Activated effector memory CD4-positive, alpha-beta T cell treated with Interleukin-2 at 50 U/mL for 16 hours (primary cell): ENCODE measurements at places on chromosomes 2 and 18.

GRCh38 chr2:20348542-20348941 is 2.1 kb downstream of the PUM2 start:
- DNase-seq = no peak

- no peak for DNase-seq
These were observed 165.4 kb downstream of the MYCN start for GRCh38 chr2:16105669-16106281.

GRCh38 chr2:176453784-176454183 is 184.5 kb downstream of the MTX2 start:
- no peak for DNase-seq

DNA sequence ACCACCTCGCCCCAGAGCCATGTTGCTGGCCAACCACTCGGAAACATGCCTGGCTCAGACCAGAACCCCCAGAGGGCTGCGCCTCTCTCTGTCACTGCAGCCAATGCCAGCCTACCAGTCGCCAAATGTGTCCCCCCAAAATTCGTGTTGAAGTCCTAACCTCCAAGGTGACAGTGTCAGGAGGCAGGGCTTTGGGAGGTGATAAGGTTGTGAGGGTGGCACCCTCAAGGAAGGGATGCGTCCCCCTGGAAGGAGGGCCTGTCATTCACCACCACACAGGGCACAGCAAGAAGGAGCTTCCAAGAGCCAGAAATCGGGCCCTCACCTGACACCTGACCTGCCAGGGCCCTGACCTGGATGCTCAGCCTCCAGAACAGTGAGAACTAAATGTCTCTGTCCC is 291.9 kb upstream of the SALL3 start:
- DNase-seq = no peak

DNA sequence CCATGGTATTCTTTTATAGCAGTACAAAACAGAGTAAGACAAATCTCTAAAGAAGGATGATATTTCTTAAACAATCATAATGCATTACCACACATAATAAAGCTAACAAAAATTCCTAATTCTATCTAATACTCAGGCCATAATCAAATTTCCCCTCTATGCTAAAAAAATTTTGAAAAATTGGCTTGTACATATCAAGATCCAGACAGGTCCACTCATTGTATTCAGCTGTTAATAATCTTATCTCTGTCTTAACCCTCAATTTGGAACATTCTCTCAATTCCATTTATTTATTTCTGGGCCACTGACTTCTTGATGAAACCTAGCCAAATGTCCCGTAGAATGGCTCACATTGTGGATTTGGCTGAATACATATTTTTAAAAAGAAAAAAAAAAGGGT is 59.1 kb upstream of the PAX3 start:
- no peak for DNase-seq

DNA sequence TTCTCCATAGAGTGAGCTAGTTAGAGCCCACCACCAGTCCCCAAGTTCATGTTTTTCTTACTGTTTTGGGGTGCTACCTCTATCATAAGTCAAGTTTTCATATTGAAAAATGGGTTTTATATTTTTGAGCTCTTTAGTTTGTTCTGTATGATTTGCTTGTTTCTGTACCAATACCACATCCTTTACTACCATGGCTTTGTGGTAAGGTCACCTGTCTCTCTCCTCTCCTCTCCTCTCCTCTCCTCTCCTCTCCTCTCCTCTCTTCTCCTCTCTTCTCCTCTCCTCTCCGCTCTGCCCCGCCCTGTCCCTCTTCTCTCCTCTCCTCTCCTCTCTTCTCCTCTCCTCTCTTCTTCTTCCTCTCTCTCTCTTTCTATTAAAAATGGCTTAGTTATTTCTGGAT is 22.1 kb upstream of the LBH start:
- no peak for DNase-seq
